AG04449 (cell line): ENCODE measurements at places on chromosomes 12 and 14.

GRCh38 chr12:108565976-108566375 is 3.6 kb downstream of the ISCU start:
- no peak for DNase-seq

- no peak for DNase-seq
Observed at GRCh38 chr12:123559468-123559867, 24.9 kb upstream of the TMED2 start.

GRCh38 chr12:110785240-110785639 is 42.5 kb upstream of the PPP1CC start:
- no peak for DNase-seq

GRCh38 chr12:103455020-103455763 is 40.6 kb downstream of the C12orf42 start:
- no peak for DNase-seq

- no peak for DNase-seq
Observed at GRCh38 chr12:96365604-96366380, 34.4 kb downstream of the CDK17 start.

- no peak for DNase-seq
Observed at GRCh38 chr14:32567543-32568384, 238.7 kb downstream of the AKAP6 start.

- DNase-seq: no peak
Observed at GRCh38 chr12:1395421-1395955, 198.9 kb downstream of the FBXL14 start.

DNA sequence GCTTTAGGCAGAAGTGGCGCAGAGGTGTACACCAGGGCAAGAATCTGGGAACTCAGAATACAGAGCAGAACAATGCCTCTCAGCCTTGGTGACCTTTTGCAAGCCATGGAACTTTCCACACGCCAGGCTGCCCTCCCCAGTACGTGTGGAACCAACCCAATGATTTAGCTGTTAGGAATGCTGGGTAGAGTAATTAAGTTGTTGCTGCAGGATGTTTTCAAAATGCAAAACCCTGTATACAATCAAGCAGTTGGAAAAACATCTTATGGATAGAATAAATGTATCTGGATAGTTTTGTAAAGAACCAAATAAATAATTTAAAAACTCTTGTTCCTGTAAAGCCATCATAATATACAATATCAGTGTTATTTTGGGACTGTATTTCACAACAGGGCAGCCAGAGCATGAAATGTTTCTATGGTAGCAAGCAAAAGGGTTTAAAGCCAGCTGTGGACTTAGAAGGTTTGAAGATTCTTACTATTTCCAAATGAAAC is 19.4 kb downstream of the PPP1R36 start:
- DNase-seq: no peak

- no peak for DNase-seq
Observed at GRCh38 chr12:31597066-31597465, 6.1 kb upstream of the DENND5B start.

- no peak for DNase-seq
Observed at GRCh38 chr14:71729596-71729995, 202.6 kb upstream of the RGS6 start.

DNA sequence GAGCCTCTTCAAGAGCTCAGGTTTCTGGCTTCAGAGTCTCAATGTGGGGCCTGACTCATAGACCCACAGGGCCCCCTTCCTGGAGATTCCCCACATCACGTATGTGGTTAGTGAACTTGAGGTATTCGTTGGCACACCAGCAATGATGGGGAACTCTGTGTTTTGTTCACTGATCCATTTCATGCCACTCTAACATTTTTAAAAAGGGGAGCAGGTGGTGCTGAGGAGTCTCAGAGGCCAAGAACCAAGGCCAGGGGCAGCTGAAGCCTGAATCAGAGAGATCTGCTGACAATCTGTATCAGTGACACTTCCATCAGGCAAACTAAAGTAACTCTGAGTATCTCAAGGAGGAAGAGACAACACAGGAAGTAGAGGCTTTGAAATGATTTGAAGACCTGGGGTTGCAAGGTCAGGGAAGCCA is 323.4 kb downstream of the VRK1 start:
- no peak for DNase-seq

- no peak for DNase-seq
Observed at GRCh38 chr12:19915392-19916195, 452.7 kb upstream of the PDE3A start.

DNA sequence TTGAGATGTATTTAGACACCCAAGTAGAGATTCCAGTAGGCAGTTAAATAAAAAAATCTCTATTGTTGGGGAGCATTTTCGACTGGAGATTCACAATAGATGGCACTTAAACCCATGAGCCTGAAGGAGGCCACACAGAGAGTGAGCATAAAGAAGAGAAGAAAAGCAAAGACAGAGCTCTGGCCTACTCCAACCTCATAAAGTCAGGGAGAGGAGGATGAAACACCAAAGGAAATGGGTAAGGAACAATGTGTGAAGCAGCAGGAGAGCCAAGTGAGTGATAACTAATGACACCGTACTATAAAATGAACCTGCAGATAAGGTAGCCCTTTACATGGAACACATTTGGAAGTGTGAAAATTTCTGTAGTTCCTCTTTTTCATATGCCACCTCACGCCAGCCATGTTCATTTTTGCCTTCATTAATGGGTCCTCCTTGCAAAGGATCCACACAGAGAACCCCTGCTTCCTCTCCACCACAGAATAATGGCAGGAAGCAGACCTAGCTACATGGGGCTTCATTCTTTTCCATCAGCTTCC is 150.0 kb upstream of the SYT10 start:
- DNase-seq: no peak

DNA sequence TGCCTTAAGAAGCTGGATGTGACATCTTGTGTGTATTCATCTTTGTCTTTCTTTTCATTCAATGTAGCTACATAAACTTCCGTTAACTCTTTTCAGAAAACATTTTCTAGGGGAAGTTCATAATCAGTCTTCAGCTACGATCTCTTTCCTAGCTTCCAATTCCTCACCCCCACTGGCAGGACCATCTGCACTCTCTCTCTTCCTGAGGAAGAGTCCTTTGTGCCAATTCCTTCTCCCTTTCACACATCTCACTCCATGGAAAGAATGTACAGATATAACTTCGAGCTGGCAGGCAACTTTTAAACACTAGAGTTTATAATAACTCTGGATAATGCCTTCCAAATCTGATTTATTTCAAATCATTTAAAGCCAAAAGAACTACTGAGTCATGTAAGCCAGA is 495.7 kb downstream of the GALC start:
- DNase-seq: no peak

DNA sequence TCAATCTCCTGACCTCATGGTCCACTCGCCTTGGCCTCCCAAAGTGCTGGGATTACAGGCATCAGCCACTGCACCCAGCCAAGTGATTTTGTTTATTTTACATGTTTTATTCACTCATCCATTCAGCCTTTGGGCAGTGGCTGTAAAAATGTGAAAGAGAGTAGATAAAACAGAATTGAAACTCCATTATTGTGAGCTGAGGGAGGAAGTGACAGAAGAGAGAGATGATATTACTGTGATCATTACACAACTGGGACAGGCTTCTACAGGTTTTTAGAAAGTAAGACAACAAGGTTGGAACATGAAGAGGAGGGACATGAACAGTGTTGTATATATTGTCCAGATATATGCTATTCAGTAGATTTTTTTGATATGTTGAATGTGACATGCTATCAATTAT is 25.0 kb downstream of the CREBL2 start:
- DNase-seq: no peak

DNA sequence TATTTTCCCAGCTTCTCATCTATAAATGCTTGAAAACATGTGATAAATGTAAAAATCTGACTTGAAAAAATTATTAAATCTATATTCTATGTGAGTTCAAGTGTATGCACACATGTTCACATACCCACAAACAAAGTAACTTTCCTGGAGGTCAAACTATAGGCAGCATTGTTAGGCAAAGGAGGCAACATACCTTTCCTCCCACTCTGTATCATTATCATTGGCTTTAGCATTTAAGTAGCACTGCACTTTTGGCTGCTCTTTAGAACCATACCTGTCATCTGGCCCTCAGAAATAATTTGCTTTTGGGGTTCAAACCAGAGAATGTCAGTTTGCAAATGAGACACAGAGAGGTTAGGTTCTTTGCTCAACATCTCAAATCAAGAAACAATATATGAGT is 102.4 kb upstream of the CCDC196 start:
- no peak for DNase-seq

GRCh38 chr12:53869500-53869899 is 69.1 kb upstream of the HOXC13 start:
- no peak for DNase-seq

GRCh38 chr14:58812050-58812910 is 174.5 kb downstream of the DACT1 start:
- no peak for DNase-seq

GRCh38 chr12:57104292-57104910 is 6.8 kb downstream of the STAT6 start:
- no peak for DNase-seq

DNA sequence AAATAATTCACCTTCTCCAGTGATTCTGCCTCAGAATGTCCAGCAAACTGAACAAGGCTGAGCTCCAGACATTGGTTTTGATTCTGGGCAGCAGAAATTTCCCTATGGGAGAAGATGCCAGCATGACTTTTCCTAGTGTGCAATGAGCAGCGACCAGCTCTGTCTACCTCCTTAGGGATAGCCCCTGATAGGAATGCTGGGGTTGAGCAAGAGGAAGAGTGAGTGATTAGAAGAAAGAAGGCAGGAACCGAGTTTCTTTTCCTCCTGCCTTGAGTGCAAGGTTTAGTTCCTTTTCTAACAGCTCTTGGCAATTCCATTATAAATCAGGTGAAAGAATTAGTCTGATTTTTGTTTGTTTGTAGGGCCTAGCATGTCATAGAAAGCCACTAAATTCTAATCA is 379.0 kb downstream of the DAD1 start:
- no peak for DNase-seq

GRCh38 chr14:33814010-33814409 is 136.9 kb downstream of the EGLN3 start:
- DNase-seq: no peak

DNA sequence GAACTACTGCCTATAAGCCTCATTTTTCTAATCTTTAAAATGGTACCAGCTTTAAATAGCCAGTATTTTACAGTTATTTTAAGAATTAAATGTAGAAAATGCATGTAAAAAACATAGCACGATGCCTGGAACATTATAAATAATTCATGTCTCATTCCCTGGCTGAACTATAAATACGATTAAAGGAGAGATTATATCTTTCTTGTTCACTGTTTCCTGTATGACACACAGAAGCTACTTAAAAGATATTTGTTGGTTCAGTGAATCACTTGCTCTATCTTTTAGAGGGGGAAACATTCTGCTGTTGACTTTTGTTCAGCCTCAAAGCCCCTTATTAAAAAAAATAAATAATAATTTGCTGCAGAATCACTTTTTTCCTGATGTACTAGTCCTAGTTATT is 406.9 kb downstream of the LRFN5 start:
- no peak for DNase-seq

DNA sequence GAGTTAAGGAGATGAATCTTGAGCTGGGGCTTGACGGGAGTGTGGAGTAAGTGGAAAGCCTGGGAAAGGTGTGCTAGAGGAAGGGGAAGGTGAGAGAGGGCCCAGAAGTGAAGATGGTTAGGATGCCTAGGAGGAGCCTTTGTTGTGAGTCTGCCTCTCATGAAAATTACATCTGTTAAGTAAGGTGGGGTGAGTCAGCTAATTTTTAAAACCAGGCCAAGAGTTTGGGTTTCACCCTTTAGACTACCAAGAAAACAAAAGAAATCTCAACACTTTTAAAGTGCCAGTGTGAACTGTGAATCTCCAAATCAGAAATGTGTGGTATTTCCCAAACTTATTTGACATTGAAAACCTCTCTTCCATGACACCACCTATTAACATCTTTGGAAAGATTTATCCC is 185.2 kb downstream of the CRADD start:
- no peak for DNase-seq
